NCI-H187 treated with DMSO at 0.1 percent for 48 hours (cell line): ENCODE measurements at places on chromosomes 6 and 20.

DNA sequence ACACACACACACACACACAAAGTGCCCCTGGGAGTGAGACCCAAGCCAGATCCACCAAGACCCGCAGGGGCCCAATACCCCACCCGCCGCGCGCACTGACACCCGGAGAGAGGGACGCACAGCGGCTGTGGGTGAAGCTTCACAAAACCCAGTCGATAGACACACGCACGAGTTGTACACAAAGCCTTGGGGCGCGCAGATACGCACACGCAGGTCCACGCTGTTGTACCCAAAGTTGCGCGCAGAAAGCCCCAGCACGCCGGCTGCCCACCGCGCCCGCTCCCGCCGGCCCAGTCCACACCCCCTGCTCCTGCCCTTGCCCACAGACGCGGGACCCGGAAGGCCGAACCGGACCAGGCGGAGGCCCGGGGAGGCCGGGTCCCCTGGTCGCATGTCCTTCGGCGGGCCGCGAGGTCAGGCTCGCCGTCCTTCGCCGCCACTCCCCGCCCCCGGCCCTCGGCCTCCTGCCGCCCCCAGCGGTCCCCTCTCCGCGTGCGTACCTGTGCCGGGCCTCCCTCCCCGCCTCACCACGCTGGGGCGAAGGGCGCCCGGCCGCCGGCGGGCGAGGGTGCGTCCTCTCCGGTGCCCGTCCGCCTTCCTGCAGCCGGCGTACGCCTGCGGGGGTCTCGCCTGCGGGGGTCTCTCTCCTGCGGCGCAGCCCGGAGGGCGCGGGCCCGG is at the start of gene TMEM74B:
TMEM74B (minus strand) TSS at position 344 of the 678 bp plus-strand sequence. CDS start 1,180 bp downstream, outside the sequence.
- no peak for DNase-seq

- DNase-seq: no peak
These were observed 100.5 kb upstream of the FOXA2 start for GRCh38 chr20:22684763-22685443.

- no peak for DNase-seq
These were observed 192.0 kb upstream of the HS3ST5 start for GRCh38 chr6:114534813-114535212.

- no peak for DNase-seq
These were observed 671.2 kb downstream of the COL12A1 start for GRCh38 chr6:74534465-74535211.

GRCh38 chr6:138769102-138769676 is 4.4 kb upstream of the CCDC28A start:
- no peak for DNase-seq

DNA sequence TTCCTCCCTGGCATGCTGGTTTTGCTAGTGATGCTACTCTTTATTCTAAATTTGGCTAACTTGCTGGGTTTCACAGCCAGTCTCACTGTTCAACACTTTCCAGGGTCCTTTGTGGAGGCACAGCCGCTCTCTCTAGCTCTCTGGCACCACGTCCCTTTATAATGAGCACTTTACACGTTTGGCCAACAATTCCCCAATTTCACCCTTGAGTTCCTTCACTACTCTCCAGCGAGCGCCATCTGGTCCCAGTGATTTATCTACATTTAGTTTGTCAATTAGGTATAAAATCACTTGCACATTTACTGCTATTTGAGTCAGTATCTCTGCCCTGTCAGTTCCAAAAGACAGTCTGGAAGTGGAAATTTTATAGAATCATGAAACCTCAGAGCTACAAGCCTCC is 241.9 kb upstream of the MOCS1 start:
- no peak for DNase-seq

- no peak for DNase-seq
These were observed 180.7 kb upstream of the HS3ST5 start for GRCh38 chr6:114523508-114523907.

DNA sequence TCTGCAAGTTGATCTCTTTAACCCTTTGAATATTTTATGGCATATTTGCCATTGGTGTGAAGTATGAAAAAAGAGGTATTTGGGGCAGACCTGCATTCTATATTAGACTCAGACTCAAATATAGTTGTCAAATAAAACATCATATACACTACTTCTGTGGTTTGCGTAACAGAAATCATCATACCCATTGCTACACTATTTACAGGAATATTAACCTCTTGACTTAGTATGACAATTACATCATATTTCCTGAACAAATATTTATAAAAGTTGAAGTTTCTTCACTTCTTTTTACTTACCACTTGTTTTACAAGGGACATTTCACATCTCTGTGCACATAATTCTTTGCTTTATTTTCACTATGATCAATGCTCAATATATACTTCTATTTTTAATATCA is 206.0 kb downstream of the HAO1 start:
- DNase-seq: no peak

GRCh38 chr6:158206740-158207421 is 38.7 kb downstream of the GTF2H5 start:
- DNase-seq: no peak

GRCh38 chr20:6680441-6680840 is 87.0 kb upstream of the BMP2 start:
- DNase-seq: no peak

- DNase-seq: no peak
These were observed 68.3 kb downstream of the PKHD1 start for GRCh38 chr6:52019092-52019491.

DNA sequence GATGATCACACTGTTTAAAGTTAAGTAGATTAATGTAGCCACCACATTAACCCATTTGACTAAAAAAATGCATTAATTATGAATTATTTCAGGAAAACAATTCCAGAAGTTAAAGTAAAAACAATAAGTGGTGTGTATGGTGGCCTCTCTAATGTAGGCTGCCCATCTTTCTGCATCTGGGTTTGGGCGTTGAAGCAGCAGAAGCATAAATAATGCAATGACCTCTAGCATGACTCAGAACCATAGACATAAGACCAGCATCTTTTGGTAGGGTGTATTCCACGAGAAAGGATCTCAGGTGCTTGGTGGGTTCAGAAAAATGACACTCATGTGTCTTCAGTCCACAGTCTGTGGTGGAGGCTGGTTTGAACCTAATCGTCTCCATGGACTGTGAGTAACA is 18.6 kb upstream of the NKAIN2 start:
- DNase-seq: no peak

DNA sequence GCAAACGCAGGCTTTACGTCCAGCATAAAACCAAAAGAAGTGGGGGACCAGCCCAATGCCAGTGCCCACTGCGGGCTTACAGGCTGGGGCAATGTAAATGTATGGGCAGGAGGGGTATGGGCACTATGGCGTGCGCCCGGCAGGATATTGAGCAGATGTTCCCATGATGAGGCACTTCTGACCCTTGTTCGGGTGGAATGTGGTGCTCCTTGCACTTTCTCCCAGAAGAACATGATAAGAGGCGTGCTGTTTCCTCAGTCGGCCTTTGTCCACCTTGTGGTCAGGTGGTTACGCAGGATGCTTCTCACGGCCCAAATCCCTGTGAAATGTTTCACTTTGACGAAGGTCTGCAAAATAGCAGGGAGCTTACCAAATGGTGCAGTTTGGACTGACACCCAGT is 4.8 kb upstream of the GPR31 start:
- DNase-seq: no peak

DNA sequence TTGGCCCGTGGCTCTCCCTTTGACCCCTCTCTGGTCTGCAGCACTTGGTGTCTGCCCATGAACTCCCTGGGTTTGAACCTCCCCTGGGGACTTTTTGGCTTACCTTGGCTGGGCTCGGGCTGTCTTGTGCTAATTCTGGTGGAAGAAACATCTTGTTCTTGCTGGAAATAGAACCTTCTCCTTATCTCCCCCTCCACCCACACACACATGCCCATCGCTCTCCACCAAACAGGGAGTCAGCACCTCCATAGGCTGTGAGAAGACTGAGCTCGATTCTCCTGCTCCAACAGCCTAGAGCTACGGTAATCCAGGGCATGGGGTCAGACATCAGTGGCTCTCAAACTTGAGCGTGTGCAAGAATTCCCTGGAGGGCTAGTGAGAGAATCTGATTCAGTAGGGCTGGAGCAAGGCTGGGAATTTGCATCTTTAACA is 114.4 kb upstream of the SLC22A23 start:
- DNase-seq: no peak

GRCh38 chr6:106684011-106684410 is 54.6 kb downstream of the QRSL1 start:
- no peak for DNase-seq

GRCh38 chr6:83976871-83977270 is 56.7 kb upstream of the MRAP2 start:
- no peak for DNase-seq

GRCh38 chr20:52768694-52769093 is 203.5 kb upstream of the TSHZ2 start:
- DNase-seq: no peak

- DNase-seq: no peak
These were observed 42.5 kb upstream of the HBS1L start for GRCh38 chr6:135097172-135097571.

DNA sequence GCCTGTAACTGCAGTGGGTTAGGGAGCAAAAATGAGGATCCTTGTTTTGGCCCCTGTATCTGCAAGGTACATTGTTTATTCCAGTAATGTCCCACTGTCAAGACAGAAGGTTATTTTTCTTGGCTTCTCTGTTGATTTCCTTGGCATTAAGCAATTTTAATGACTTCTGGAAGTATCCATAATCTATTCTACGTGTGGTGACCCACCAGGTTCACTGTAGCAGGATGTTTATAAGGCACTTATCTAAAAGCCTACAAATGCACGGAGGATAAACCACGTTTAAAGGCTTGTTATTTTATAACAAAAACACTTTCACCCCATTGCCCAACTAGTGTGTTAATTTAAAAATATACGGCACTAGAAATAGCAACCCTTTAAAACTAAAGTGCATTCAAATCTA is 294.9 kb downstream of the LAMA2 start:
- no peak for DNase-seq

- DNase-seq: no peak
These were observed 121.1 kb downstream of the TNFRSF21 start for GRCh38 chr6:47188588-47189021.

GRCh38 chr6:79600812-79601609 is 30.1 kb upstream of the SH3BGRL2 start:
- no peak for DNase-seq

- peak; percentile 37 for DNase-seq
These were observed 19.8 kb upstream of the SCP2D1 start for GRCh38 chr20:18793625-18794427.

DNA sequence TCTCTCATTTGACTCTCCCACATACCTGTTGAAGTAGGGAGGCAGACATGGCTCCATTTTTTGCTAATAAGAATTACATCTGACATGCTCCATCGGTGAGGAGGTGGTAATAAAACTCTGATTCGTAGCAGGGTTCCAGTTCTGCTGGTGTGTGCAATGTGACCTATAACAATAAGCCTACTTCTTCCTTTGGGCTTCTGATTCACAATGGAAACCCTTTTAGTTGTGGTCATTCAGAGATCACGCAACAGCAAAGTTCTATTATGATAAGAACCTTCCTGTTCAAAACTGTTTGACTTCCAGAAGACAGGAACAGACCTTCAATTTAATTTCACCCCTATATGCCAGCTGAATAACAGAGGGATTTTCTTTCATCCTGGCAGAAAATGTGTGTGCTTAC is 31.4 kb upstream of the GSTA4 start:
- no peak for DNase-seq

- DNase-seq: no peak
These were observed 105.1 kb downstream of the TOX2 start for GRCh38 chr20:44019638-44020335.

- DNase-seq: no peak
These were observed 259.2 kb downstream of the DLL1 start for GRCh38 chr6:170031684-170032121.

- no peak for DNase-seq
These were observed 13.7 kb upstream of the PLCG1 start for GRCh38 chr20:41123631-41124030.
